ENCODE measurements at places on chromosomes 5 and 9. TPM values are rescaled to one million over a fixed set of nuclear protein-coding genes. Genes with fewer than 3 reads are reported as not detected.

DNA sequence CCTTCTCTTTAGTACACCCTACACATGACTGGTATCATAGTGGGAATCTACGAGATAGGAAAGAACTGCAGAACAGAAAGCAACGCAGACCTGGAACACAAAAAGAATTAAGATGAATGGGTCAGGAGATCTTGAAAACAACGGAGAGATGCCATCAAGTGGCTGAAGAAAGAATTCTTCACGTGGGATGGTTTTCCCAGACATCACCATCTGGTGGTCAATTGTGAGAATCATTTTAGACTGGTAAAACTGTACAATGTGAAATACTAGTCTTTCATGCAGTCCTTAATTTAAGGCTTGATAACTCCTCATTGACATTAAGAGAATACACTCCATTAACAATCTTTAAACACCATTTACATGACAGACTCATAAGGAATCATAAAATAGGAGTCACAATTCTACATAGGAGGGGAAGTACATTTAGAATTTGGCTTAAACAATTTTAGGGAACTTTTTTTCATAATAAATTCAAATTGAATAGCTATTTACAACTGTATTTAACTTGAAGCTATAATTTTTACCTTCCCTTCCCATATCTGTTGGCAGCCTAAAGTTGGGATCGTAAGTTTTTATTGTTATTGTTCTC, 128.4 kb upstream of the TRPM3 start:
- peak; percentile 78 for DNase-seq

DNA sequence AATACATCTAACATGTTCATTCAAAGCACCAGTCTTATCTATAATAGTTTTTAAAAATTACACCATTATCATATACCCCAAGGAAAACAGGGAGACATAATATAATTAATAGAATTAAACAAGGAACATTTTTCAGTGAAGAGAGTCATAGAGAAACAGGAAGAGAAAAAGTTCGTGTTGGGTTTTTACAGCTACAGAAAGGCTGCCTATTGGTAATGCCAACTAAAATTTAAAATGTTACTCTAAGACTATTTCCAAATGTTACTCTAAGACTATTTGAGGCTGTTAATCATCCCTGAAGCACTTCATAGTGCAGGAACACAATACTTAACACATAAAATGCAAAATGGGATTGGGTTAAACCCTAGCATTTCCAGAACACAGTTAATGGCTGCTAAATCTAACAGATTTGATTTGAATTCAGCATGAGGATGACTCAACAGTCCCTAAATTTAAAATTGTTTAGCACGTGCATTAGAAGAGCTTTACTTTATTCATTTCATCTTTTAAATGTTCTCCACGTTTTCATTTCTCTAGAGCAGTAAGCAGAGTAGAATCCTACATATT, 54.5 kb downstream of the OXCT1 start:
- DNase-seq = no peak

GRCh38 chr5:95486191-95486590, 68.6 kb downstream of the SKIC3 start:
- DNase-seq = no peak

DNA sequence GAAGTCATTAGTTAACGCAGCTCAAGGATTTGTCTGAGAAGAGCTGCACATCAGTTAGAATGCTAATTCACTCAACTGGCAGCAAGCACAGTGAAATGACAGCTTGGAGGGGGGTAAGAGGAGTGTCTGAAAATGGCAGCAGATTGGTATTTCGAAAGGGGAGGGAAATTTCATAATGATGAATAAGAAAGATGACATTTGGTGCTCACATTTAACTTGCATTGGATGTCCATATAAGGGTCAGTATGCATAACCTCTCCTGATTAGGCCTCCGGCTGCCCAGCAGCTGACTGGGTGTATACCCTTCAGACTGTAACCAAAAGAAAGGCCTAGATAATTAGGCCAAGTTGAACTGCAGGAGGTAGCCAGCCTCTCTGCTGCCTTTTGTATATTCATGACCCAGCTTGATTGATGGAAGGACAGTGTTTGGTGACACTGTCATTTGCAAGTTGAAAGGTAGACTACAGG, 131.0 kb downstream of the PBX3 start:
- no peak for DNase-seq

Gene YIPF5
- total RNA-seq = 119 TPM

- DNase-seq = no peak
Measured at GRCh38 chr5:76524868-76525267, 98.3 kb downstream of the F2RL2 start.

DNA sequence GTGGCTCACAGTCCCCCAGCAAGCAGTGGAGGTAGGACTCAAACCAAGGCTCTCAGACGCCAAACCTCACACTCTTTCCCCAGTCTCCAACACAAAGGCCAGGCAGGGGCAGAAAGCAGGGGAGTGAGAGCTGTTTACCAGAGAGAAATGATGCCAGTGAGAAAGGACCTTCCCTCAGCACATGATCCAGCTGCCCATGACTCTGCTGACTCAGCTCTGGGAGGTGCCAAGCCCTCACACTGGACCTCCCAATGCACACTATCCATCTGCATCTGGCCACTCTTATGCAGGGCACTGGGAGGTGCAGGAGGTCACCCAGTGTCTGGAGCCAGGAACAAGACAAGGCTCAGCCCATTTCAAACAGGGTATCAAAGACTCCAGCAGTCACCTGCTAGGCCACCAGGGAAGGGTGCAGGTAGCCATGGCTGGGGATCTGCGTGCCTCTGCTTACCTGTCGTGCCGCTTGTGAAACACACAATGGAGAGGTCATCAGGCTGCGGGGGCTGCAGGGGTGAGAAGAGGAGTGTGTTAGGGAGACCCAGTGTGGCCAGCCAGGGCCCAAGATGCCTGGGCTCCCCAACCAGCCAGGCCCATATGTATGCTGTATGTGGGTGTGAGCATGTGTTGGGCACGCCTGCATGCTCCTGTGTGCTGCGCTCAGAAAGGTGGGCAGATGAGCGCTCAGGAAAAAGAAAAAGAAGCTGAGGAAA, 26.3 kb downstream of the ACSL6 start:
- no peak for DNase-seq

- DNase-seq = no peak
Measured at GRCh38 chr5:115389799-115390382, 93.4 kb upstream of the CCDC112 start.

Measured in hepatocyte (in vitro differentiated cells).